Kidney (tissue), 22 donors: ENCODE measurements at places on chromosomes 7 and 10. TPM values are rescaled to one million over a fixed set of nuclear protein-coding genes. Genes with fewer than 3 reads are reported as not detected.

GRCh38 chr7:129604713-129605437 lies 6.6 kb upstream of the NRF1 start:
- no peak for DNase-seq

DNA sequence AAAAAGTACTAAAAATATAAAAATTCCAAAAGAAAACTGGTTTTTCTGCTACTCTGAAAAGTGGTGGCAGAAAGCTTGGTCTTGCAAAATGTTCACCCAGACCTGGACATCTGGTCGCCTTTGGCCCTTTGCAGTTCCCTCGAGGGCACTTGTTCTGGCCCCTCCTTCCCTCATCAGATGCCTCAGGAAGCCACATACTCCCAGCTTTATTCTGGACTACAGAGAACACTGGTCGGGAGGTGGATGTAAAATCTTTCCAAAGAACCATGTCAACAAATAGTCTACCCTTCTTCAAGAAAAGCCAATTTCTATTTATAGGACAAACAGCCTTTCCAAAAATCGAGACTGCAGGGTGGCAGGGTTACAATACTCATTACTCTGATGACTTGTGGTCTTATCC lies 726.1 kb downstream of the TNS3 start:
- no peak for DNase-seq

SH3PXD2A gene
- 20.1 TPM for total RNA-seq

MKX gene
- 1.3 TPM for total RNA-seq

SPDYE1 gene
- total RNA-seq, result not detected

- no peak for DNase-seq
Observed at GRCh38 chr7:43495572-43495971, 87.3 kb upstream of the STK17A start.

GRCh38 chr10:35505241-35505873 lies 99.8 kb upstream of the GJD4 start:
- no peak for DNase-seq

- no peak for DNase-seq
Observed at GRCh38 chr10:27100813-27101347, 586 bp upstream of the ANKRD26 start.

CARD11 gene
- 9.6 TPM for total RNA-seq

DNA sequence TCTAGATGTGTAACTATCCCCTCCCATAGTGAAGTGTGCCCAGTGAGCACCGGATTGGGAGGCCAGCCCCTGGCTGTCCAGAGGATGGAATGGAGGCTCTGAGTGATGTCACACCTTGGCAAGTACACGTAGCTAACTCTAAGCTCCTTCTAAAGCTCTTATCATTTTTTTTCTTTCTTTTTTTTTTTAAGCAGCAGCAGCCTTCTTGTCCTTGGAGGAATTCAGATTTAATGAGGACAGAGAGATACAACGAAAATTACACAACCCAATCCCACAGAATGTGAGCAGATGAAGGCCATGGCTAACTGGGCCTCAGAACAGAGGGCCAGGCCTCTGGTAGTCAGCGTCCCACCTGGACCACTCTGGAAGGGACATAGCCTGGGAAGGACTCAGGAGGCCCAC lies 11.3 kb downstream of the TNS3 start:
- no peak for DNase-seq

C7orf25 gene
- 6.6 TPM for total RNA-seq

PODXL gene
- total RNA-seq, result 114 TPM

DNA sequence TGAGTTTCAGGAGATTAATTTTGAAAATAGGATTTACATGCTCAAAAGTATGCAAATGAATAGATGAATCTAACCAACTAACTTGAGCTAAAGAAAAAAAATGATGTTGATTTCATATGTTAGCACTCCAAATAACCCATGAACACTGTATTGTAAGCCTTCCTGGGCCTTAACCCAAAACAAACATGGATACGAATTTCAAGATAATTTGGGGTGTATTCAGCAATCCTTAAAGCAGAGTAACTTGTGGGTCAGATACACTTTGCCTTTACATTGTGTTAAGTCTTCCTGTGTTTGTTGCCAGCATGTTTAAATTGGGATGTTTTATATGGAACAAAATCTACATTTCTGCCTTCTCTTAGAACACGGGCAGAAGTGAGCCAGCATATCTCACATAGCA lies 124.2 kb upstream of the WDR11 start:
- no peak for DNase-seq

TLL2 gene
- 0.98 TPM for total RNA-seq

PLXNA4 gene
- 3.5 TPM for total RNA-seq

- no peak for DNase-seq
Observed at GRCh38 chr7:104873401-104873800, 140.6 kb upstream of the KMT2E start.

GRCh38 chr10:98135222-98135899 lies 904 bp downstream of the R3HCC1L start:
- DNase-seq, result peak; percentile 42

GRCh38 chr7:131554880-131555516 lies 1.4 kb downstream of the PODXL start:
- DNase-seq, result no peak

GRCh38 chr10:124605856-124606812 lies 138.0 kb downstream of the FAM53B start:
- DNase-seq, result no peak

ITIH2 gene
- total RNA-seq, result 0.13 TPM

GRCh38 chr7:139976838-139977656 lies 85.7 kb downstream of the PARP12 start:
- DNase-seq, result no peak

DNA sequence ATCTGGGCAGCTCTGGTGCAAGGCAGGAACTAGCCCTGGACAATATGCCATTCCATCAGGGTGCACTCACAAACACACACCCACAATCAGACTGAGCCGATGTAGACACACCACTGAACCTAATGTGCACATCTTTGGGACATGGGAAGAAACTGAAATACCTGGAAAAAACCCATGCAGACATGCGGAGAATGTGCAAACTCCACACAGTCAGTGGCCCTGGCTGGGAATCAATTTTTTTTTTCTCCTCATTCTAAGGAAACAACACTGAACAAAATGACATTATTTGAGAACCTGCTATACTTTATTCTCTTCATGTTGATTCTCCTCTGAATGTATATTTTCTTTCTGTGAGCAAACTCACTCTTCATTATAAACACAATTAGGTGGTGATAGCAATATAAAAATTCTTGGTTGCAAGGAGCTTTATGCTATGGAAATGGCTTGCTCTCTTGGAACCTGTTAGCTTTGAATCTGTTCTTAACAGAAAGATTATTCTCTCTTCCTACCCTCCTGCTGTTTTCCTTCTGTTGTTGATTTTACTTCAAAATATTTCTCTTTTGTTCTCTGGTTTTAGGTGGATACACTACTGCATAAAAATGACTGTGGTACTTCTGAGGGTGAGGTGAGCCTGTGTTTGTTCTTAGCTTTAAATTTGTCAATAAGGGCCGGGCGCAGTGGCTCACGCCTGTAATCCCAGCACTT lies 33.0 kb upstream of the MICU1 start:
- DNase-seq, result no peak

DNA sequence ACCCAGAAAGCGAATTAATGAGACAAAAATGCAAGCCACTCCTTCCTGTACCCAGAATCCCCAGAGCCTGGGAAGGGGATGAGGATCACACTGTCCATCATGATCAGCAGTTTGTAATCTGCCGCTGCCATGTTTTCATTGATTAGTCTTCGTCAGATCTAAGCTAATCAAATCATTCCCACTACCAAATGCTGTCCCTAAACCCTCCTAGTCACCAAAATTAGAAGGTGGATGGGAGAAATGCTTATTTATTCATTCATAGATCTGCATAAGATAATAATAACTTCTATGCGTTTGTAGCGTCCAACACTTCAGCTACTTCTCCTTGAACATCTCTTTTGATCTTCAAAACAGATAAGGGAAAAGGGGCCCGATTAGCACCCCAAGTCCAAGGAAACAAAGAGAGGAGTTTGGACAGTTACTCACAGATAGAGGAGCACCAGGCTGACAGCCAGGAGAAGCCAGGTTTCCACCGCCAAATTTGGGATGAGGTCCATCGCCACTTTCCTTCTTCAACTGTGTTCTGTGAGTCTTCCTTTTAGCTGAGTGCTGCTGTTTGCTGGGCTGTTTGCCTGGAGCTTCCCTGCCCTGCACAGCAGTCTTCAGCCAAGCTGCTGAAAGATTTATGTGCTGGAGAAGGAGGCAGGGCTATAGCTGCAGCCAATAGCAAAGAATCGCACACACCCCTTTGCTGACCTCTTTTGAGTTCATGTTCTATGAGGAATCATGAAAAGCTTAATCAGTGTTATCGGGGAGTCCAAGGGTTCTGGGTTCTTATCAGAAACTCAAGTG lies at the start of gene CYP3A5:
Gene CYP3A5, minus strand, starts transcription at position 597 of the 792 bp plus-strand sequence. Its CDS starts 100 bp downstream, at position 497.
- DNase-seq, result no peak

GRCh38 chr10:35797187-35797586 lies 155.1 kb upstream of the FZD8 start:
- no peak for DNase-seq

- peak; percentile 21 for DNase-seq
Observed at GRCh38 chr10:42954766-42955492, 121.9 kb upstream of the RET start.

CYP2W1 gene
- 0.13 TPM for total RNA-seq

DNA sequence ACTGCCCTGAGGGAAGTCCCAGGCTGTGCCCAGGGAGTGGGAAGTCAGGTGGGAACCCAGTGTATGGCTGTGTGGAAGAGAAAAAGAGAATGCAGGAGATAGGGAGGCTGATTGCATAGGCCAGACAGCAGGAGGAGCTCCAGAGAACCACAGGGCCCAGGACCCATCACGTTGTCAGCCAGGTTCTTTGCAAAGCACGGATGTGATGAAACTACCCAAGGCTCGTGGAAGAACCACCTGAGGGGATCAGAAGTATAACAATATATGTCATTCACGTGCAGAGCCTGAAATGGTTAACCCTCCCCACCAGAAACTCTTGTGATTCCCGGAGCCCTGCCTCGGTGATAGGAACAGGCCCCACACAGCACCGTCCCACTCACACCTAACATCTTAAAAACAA lies 83.6 kb downstream of the LARP4B start:
- DNase-seq, result no peak

- DNase-seq, result no peak
Observed at GRCh38 chr10:113221756-113222168, 271.7 kb downstream of the TCF7L2 start.
